PC-9 (cell line): ENCODE measurements at places on chromosomes 1 and 21. TPM values are rescaled to one million over a fixed set of nuclear protein-coding genes. Genes with fewer than 3 reads are reported as not detected.

DNA sequence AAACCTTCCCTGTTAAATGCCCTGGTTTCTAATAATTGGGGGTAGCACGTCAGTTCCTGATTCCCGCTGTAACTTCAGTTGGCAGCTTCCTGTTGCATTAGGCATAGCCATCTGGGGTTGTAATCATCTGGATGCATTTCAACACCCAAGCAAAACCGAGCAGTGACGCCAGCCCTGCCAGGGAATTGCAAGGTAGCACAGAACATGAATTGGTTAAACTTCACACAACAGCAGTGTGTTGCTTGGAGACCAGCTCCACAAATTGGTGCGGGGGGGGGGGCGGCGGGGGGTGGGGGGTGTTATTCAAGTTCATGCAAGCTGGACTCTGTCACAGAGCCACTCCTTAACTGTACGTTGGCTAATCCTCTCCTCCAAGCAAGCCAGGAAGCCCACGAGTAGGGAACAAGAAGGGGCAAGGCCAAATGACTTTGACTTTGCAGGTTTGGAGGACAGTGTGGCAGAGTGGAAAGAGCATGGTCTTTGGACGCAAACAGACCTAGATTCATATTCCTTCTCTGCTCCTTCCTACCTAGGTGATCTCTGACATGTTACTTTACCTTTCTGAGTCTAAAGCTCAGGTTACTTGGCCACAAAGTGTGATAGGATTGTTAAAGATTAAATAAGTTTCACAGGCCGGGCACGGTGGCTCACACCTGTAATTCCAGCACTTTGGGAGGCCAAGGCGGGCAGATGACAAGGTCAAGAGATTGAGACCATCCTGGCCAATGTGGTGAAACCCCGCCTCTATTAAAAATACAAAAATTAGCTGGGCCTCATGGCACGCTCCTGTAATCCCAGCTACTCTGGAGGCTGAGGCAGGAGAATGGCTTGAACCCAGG is 4.7 kb downstream of the LAX1 start:
- no peak for DNase-seq

GRCh38 chr1:85581802-85582686 is 1.5 kb downstream of the CCN1 start:
- peak; percentile 94 for DNase-seq

DNA sequence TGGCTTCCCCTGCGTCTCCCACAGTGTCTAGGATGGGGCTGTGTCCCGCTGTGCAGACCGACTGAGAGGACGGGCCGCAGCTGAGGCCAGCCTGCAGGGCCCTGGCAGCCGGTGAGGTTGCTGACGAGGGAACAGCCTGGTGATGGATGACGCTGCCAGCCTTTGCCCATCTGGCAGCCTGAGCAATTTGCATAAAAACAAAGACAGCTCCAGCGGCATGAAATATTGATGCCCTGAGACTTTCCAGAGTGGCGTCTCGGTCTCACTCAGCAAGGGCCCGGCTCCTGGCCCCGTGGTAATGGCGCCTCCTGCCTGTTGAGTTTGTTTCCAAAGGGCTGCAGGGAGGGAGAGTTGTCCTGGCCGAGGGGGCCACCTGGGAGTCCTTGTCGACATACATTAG is 19.1 kb upstream of the KCNA10 start:
- DNase-seq, result no peak

GRCh38 chr21:34354836-34355235 is 9.0 kb upstream of the KCNE2 start:
- DNase-seq, result no peak

GRCh38 chr1:32650752-32651460 is at the start of gene RBBP4:
RBBP4 (plus strand) TSS chr1:32651208; CDS start chr1:32651307, 99 bp downstream.
- DNase-seq, result peak; percentile 98

The DNM3 gene
- total RNA-seq, result 0.78 and 1.7 TPM in 2 replicates

The SYT6 gene
- total RNA-seq, result not detected in 2 replicates

The SYT11 gene
- 0.08 and 0.09 TPM in 2 replicates for total RNA-seq
